ENCODE measurements at places on chromosomes 7 and 10. TPM values are rescaled to one million over a fixed set of nuclear protein-coding genes. Genes with fewer than 3 reads are reported as not detected.

IL2RA gene
- 0.74 TPM for total RNA-seq

TUBB8 gene
- total RNA-seq = not detected

RPEL1 gene
- not detected for total RNA-seq

LRRC18 gene
- total RNA-seq = not detected

RASSF4 gene
- 25.9 TPM for total RNA-seq

ZNF239 gene
- 3.8 TPM for total RNA-seq

GRCh38 chr10:28595613-28596012 lies 62.7 kb downstream of the WAC start:
- no peak for DNase-seq
- no peak overlapping the region for H3K27ac ChIP-seq
- no peak overlapping the region for H3K4me3 ChIP-seq
- H3K27me3 ChIP-seq = no peaks in the 10 kb centered on the region

DNA sequence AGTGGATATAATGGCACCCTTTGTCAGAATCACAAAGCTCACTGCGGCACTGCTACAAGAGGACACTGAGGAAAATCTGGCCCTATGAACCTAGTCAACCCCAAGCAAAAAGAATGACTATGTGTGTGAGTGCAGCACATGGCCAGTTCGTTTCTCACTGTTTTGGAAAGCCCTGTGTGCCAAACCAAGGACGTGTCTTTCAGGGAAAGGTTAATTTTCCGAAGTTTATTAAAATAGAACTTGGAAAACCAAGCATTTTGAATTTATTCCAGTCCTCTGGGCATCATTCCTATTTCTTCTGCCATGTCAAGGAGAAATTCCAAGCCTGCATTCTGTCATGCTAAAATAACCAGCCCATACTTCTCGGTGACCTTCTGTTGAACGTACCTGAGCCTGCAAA lies 471.8 kb downstream of the PLXDC2 start:
- peaks cover 4% of the 10 kb centered on the region for H3K36me3 ChIP-seq
- H3K4me1 ChIP-seq = no peaks in the 10 kb centered on the region
- no peak overlapping the region for H3K4me3 ChIP-seq
- DNase-seq = no peak
- no peak overlapping the region for H3K27ac ChIP-seq
- no peaks in the 10 kb centered on the region for H3K27me3 ChIP-seq

- no peaks in the 10 kb centered on the region for H3K36me3 ChIP-seq
- no peak for DNase-seq
- no peak overlapping the region for H3K4me3 ChIP-seq
- no peak overlapping the region for H3K27ac ChIP-seq
- peaks cover 8% of the 10 kb centered on the region for H3K4me1 ChIP-seq
- peaks cover 4% of the 10 kb centered on the region for H3K27me3 ChIP-seq
These were observed 20.8 kb upstream of the UNC5B start for GRCh38 chr10:71191551-71192076.

- H3K27ac ChIP-seq = no peak overlapping the region
- no peaks in the 10 kb centered on the region for H3K36me3 ChIP-seq
- H3K27me3 ChIP-seq = no peaks in the 10 kb centered on the region
- no peaks in the 10 kb centered on the region for H3K4me1 ChIP-seq
These were observed 160.8 kb downstream of the SPAG6 start for GRCh38 chr10:22505911-22506685.

DNA sequence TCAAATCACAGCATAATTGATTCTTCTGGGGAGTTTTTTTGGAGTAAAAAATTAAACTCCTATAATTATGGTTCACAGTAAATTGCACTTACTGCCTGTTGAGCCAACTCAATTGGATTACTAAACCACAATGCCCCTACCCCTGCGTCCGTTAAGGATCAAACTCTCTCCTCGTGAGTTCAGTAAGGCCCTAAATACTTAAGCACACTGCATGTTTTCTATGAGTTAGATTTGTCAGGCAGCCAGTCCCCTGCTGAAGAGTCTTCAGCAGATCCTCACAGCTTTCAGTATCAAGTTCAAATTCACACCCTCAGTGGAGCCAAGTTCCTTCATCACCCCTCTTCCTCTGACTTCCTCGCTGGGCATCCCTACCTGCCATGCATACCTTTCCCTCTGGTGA lies 275.0 kb upstream of the BMPER start:
- H3K27me3 ChIP-seq = no peaks in the 10 kb centered on the region
- no peaks in the 10 kb centered on the region for H3K36me3 ChIP-seq
- no peak for DNase-seq
- H3K27ac ChIP-seq = no peak overlapping the region
- no peak overlapping the region for H3K4me3 ChIP-seq
- H3K4me1 ChIP-seq = no peaks in the 10 kb centered on the region

DNA sequence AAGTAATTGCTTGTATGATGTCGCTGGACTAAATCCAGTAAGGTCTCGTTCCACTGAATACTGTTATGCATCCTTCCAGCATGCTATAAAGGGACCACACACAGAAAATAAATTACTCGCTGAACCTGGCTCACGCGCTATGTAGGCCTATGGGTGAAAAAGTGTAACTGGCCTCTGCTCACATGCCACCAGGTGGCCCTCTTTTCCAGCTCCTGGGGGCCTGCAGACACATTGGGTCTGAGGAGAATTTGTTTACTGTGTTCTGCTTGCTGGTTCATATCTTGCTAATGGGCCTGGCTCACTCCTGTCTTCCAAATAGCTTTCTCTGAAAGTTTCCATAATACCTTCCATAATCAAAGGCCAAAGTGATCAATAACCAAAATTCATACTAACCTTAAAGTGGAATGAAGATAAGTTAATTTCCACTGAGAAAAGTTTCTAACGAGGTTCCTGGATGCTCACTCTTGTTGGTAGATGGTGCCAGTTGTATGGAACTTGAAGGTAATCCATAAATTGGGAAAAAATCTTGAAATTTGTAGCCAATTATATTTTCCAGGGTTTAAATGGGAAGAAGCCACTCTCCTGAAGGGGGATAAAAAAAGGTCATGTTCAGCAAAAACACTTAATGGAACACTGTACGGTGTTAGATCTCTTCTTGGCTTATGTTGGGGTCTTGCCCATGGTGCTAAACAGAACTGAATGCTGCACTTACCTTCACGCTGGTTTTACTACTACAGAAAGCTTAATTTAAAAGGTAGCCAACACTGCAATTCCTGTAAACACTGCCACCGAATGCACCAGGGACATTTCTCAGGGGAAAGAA lies 27.0 kb upstream of the ZPBP start:
- H3K4me3 ChIP-seq = no peak overlapping the region
- no peak overlapping the region for H3K27ac ChIP-seq
- no peaks in the 10 kb centered on the region for H3K4me1 ChIP-seq
- no peaks in the 10 kb centered on the region for H3K36me3 ChIP-seq

- no peaks in the 10 kb centered on the region for H3K27me3 ChIP-seq
- peak overlapping the region; percentile 85 for H3K4me3 ChIP-seq
- DNase-seq = no peak
- H3K36me3 ChIP-seq = no peaks in the 10 kb centered on the region
These were observed 1.2 kb downstream of the ZMYND11 start for GRCh38 chr10:136465-136762.

DNA sequence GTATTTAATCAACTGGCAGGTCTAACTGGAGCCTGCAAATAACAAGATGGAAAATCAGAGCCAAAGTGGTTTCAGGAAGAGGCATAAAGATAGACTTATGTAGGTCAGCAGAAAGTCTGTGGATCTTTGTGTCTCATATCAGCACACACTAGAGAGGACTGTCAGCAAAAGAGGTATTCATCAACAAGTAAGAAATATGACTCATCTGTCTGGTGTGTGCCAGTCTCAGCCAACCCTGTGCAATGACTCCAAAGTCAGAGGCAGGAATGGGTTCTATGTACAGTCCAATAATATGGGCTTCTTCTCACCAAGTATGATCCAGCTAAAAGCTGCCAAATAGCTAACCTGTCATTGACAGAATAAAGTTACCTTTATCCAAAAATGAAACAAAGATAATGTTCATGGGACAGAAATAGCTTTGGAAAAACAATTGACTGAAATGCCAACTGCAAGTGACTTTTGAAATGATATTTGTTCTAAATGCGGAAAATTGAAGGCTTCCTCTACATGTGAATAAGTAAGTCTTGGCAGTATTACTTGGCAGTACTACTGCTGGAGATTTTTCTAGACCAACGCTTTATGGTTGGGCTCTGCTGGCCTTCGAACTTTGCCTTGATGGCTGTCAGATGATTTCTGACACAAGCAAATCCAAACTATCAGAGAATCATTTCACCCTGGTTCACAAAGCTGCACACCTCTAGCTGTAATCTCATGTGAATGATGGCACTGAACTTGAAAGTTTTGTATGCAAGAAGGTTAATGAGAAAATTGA lies 272.3 kb upstream of the SEMA3C start:
- DNase-seq = no peak
- no peaks in the 10 kb centered on the region for H3K27me3 ChIP-seq
- no peak overlapping the region for H3K4me3 ChIP-seq
- H3K27ac ChIP-seq = peak overlapping the region; percentile 57

DNA sequence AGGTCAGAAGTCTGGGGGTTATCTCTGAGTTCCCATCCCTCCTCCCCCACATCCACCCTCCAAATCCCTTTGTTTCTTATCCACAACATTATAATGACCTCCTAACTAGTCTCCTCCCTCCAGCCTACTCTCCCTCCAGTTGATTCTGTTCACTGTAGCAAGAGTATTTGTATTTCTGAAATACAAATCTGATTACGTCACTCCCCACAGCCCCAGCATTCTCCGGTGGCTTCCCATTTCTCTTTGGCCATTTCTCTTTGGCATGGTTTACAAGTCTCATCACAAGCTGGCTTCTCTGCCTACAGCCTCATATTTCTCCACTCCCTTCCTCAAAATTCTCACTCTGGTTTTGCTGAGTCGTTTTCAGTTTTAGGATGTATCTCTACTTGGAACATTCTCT lies 24.6 kb upstream of the MRPS33 start:
- no peak for DNase-seq
- no peaks in the 10 kb centered on the region for H3K4me1 ChIP-seq
- no peaks in the 10 kb centered on the region for H3K27me3 ChIP-seq
- H3K27ac ChIP-seq = no peak overlapping the region
- H3K36me3 ChIP-seq = no peaks in the 10 kb centered on the region
- H3K4me3 ChIP-seq = no peak overlapping the region

DNA sequence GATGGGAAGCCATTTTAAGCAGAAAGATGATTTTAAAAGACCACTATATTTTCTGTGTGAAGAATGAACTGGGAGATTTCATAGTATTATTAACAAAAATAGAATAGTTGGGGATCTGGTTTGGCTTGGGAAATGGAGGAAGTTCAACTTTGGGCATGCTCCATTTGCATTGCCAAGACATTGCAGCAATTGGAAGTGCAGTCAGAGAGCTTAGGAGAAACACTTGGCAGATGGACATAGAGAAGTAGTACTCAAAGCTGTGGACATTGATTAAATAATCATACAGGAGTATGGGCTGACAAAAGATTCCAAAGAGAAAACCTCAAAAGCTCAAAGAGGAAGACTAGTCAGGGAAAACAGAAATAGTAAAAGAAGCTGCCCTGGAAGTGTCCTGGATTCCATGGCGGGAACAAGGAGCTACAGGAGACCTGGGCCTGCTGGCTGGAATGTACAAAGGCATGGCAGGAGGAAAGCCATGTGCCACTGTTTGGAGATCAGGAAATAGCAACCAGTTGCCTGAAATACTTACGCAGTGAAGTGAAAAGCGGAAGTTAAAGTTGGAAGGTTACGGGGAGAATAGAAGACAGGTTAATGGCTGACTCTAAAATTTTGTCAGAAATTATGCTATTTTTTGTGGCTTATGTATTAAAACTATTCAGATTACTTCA lies 93.6 kb upstream of the MXI1 start:
- peaks cover 20% of the 10 kb centered on the region for H3K36me3 ChIP-seq
- peaks cover 4% of the 10 kb centered on the region for H3K4me1 ChIP-seq
- H3K27me3 ChIP-seq = no peaks in the 10 kb centered on the region
- no peak for DNase-seq
- no peak overlapping the region for H3K4me3 ChIP-seq

- no peaks in the 10 kb centered on the region for H3K27me3 ChIP-seq
- DNase-seq = no peak
- no peaks in the 10 kb centered on the region for H3K36me3 ChIP-seq
These were observed 41.4 kb upstream of the CD36 start for GRCh38 chr7:80596933-80597517.

- peak; percentile 65 for DNase-seq
- H3K36me3 ChIP-seq = no peaks in the 10 kb centered on the region
- H3K27ac ChIP-seq = peak within 1 kb of the TSS; percentile 30
- H3K4me3 ChIP-seq = peak within 1 kb of the TSS; percentile 71
These were observed at the start of gene PROSER2 for GRCh38 chr10:11823122-11823988. Gene PROSER2 (plus strand): TSS chr10:11823356. CDS start chr10:11852078, 28,722 bp downstream.

GRCh38 chr10:14652067-14652466 lies 122.6 kb downstream of the FAM107B start:
- no peak overlapping the region for H3K27ac ChIP-seq
- H3K4me3 ChIP-seq = no peak overlapping the region
- no peaks in the 10 kb centered on the region for H3K36me3 ChIP-seq
- no peaks in the 10 kb centered on the region for H3K4me1 ChIP-seq
- no peaks in the 10 kb centered on the region for H3K27me3 ChIP-seq

DNA sequence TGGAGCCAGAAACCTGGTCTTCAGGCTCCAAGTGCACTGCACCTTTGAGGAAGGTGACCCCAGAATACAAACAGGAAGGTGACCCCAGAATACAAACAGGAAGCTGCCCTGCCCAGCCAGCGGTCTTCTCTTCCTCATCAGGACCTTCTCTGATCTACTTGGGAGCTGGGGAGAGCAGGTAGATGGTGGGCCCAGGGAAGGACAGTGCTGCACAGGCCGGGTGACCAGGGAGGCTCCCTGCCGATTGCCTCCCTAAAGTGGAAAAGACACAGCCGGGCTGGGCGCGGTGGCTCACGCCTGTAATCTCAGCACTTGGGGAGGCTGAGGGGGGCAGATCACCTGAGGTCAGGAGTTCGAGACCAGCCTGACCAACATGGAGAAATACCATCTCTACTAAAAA lies 151.8 kb upstream of the CHST15 start:
- no peak overlapping the region for H3K27ac ChIP-seq
- H3K27me3 ChIP-seq = no peaks in the 10 kb centered on the region
- H3K36me3 ChIP-seq = no peaks in the 10 kb centered on the region
- no peak for DNase-seq

DNA sequence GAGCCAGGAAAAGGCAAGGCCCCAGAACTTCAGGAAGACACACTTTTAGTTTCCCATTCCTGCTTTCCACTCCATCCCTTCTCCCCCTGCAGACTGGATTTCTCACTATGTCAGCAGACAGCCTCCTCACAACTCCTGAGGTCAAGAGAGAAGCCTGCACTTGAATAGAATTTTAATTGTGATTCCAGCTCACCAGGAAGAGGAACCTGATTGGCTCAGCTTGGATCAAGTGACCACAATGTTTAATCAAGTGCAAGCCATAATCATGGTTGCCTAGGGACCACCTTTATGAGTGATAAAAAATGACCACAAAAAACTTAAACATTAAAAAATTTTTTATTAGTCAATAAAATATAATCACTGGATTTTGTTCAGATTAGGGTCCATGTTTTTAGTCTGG lies 244.7 kb upstream of the RHOBTB1 start:
- no peak for DNase-seq
- H3K27me3 ChIP-seq = no peaks in the 10 kb centered on the region
- no peaks in the 10 kb centered on the region for H3K36me3 ChIP-seq
- H3K4me1 ChIP-seq = no peaks in the 10 kb centered on the region
- H3K27ac ChIP-seq = no peak overlapping the region
